ENCODE measurements at places on chromosomes 6 and 20. TPM values are rescaled to one million over a fixed set of nuclear protein-coding genes. Genes with fewer than 3 reads are reported as not detected.

- no peak for DNase-seq
These were observed 11.4 kb upstream of the C6orf141 start for GRCh38 chr6:49539102-49539501.

GRCh38 chr6:149236589-149236988 lies 80.9 kb upstream of the TAB2 start:
- no peak for DNase-seq

GRCh38 chr6:108686896-108687295 lies 126.2 kb downstream of the FOXO3 start:
- no peak for DNase-seq

C20orf141 gene
- not detected for polyA plus RNA-seq

GRCh38 chr6:80403365-80403764 lies 296.9 kb downstream of the BCKDHB start:
- DNase-seq = no peak

TNNC2 gene
- polyA plus RNA-seq = 2,508 TPM

- no peak for DNase-seq
These were observed 16.7 kb upstream of the SMLR1 start for GRCh38 chr6:130810307-130811030.

NRSN1 gene
- polyA plus RNA-seq = 0.05 TPM

CCN2 gene
- 4.1 TPM for polyA plus RNA-seq

GRCh38 chr6:157246048-157246630 lies 77.2 kb downstream of the TMEM242 start:
- peak; percentile 73 for DNase-seq

AURKA gene
- 7.5 TPM for polyA plus RNA-seq

ETV7 gene
- polyA plus RNA-seq = 0.09 TPM

DNA sequence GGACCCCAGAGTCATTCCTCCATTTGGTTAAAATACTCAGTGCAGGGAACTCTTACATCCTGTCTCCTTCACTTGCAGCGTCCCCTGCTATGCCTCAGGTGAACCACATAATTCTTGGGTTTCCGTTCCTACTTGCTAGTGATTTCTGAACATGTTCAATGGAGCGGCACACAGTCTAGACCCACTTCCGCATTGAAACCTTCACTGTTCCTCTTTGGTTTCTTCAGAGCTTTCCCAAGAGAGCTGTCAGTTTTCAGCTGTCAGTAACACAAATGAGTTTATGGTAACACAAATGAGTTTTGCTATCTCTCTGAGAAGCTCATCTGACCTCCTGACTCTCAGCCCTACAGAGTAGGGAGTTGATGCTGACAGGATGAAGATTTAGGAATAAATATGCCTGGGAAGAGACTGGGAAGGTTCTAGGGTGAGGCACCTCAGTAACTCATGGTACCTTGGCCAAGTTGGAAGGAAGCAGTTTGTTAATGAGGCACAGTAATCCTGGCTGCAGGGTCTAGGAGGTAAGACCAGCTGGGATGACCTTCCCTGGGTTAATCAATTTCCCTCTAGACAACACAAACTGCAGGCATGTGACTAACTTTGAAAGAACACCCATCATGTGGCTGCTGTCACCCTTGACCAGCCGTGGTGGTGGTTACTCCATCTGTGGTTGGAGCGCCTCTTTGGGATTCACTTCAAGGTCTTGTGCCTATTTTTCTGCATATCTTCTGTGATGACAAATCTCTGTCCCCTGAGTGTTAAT lies 5.4 kb downstream of the SYS1 start:
- no peak for DNase-seq

GRCh38 chr6:157912326-157912725 lies 69.3 kb upstream of the SYNJ2 start:
- no peak for DNase-seq

DNA sequence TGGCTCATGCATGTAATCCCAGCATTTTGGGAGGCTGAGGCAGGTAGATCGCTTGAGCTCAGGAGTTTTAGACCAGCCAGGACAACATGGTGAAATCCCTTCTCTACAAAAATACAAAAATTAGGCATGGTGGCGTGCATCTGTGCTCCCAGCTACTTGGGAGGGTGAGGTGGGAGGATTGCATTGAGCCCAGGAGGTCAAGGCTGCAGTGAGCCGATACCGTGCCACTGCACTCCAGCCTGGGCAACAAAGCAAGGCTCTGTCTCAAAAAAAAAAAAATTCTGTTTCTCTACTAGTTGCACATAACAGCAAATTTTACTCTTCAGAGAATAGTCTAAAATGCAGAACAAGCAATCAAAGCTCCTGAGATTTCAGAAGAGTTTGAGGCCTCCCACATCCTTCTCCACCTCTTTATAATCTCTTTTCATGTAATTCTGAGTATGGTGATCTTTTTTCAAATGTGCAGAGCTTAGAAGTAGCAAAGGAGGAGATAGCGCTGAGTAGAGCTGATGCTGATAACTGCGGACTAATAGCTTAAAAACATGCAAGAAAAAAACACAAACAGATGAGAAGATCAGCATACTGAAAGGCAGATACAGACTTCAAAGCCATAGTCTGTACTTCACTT lies 23.3 kb downstream of the LRRN4 start:
- no peak for DNase-seq

DNA sequence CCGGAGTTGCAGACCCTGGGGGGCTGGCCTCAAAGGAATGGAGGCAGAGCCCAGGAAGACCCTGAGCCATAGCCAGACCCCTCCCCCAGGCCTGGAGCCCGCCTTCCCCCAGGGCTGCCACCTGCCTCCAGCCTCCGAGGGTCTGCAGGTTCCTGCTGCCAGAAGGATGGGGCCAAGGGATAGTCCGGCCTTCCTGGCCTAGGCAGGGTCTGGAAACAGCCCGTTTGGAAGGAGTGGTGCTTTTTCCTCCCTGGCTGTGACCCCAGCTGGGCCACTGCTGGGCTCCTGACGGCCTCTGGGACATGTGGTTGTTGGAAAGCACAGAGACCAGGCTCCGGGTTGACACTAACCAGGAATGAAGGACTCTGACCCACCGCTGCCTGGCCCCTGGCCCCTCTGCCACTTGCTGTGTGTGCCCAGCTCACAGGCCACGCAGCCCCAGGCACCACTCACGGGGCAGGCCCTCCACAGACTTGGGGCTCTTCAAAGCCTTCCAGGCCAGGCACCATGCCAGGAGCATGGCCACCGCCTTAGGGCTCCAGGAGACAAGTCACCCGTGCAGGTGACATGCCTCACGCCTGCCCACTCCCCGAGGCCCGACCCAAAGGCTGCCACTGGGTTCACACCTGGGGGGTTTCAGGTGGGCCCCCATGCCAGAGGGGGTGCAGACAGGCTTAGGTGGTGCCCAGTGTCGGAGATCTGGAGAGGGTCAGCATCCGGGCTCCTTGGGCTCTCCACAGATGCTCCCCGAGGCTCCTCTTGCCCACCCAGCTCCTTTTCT lies 3.9 kb upstream of the LAMA5 start:
- DNase-seq = no peak

FOXQ1 gene
- not detected for polyA plus RNA-seq

DNA sequence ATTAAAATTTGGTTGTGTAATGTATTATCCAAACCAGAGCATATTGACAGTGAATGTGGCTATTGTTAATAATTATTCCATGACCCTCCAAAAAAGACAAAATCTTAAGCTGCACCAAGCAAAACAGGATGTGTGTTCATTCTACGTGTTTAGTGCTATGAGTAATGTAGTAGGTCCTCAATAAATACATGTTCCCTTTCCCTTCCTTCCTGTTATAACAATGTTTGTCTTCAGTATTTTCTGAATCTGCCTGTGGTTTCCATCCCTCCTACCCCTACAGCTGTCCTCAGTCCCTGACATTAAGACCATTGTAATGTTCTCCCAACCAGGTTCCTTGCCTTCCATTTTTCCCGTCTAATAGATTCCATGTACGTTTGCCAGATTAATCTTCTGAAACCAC lies 163.8 kb downstream of the AIG1 start:
- no peak for DNase-seq

GRCh38 chr6:5211492-5211891 lies 49.3 kb downstream of the LYRM4 start:
- DNase-seq = no peak

- DNase-seq = no peak
These were observed 625.0 kb upstream of the MAN1A1 start for GRCh38 chr6:119974430-119975159.

- DNase-seq = no peak
These were observed 38.2 kb downstream of the ELMO2 start for GRCh38 chr20:46367967-46368901.

DNA sequence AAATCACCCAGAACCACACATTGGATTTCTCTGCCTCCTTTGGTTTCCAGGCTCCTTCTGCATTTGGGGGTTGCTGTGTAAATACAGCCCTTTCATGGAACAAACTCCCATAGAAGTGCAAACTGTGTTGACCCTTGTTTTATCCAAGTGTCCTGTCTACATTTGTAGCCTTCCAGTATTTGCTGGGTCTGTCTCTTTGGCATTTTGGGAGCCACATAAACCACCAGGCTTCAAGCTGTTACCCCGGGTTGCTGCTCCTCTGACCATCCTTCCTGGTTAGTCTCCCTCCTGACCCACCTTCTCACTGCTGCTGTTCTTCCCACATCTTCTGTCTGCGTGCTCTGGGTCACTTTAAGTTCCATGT lies 7.6 kb upstream of the MTHFD1L start:
- DNase-seq = no peak

Measured in psoas muscle (tissue), 8 donors.